ENCODE measurements at places on chromosomes 16 and 17.
A peak's percentile ranks its signal among the peaks of the same experiment; 100 is the strongest.

DNA sequence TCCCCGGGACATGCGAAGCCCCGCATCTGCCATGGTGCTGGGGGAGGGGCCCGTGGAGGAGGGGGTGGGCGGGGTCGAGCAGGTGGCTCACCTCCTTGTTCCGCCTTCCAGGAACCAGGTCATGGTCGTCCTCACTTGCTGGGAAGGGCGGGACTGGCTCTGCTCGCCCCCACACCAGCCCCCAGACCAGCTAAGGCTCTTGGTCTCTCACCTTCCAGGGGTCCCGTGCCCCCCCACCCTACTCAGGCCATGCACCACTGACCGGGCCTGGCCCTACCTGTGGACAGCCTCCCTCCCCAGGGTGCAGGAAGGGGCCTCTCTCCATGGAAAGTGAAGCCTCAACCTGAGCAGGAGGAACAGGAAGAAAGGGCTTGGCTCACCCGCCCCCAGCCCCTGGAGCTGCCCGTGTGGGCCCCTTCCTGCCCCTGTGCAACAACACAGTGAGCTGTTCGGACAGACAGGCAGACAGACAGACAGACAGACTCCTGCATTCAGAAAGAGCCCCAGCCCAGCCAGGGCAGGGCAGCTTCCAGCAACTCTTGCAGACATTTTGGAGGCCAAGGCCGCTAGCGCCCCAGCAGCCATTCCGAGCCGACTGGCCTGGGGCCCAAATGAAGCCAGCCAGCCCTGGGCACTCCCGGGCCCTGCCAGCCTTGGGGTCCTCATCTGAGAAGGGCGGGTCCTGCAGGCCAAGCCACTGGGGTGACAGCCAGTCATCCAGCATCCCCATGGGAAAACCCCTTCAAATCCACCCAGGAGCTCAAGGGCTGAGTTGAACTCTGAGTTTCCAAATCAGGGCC is 8.1 kb upstream of the KREMEN2 start:
- no peak for DNase-seq

GRCh38 chr17:72631568-72631948 is 460.9 kb downstream of the SLC39A11 start:
- DNase-seq: no peak

DNA sequence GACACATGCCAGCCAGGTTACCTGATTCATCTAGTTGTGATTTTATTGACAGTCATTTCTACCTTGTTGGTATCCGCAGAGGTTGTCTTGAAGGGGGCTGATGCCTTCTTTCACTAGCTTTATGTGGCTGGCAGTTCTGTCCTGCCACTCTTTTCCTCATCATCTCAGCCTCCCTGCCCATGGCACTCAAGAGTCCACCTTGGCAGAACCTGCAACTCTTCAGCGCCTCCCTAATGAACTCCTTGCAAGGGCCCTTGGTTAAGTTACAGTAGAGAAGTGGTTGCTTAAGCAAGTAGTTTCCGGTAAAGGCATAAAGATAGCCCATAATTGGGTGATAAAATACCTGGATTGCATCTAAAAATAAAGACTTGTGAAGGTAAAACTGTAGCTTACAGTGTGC is 489.9 kb downstream of the WWOX start:
- DNase-seq: no peak

GRCh38 chr16:52404546-52404945 is 142.4 kb downstream of the TOX3 start:
- no peak for DNase-seq

GRCh38 chr16:27204312-27204915 is 1.1 kb downstream of the KDM8 start:
- no peak for DNase-seq

- no peak for DNase-seq
Measured at GRCh38 chr17:40980596-40980995, 3.5 kb downstream of the KRT40 start.

- DNase-seq: no peak
Measured at GRCh38 chr17:41264599-41264998, 579 bp upstream of the KRTAP9-6 start.

- DNase-seq: peak; percentile 83
Measured at GRCh38 chr17:2336852-2337543, at the start of gene SGSM2. Gene SGSM2, plus strand, starts transcription at chr17:2337501. Its CDS starts 188 bp downstream, at chr17:2337689.

DNA sequence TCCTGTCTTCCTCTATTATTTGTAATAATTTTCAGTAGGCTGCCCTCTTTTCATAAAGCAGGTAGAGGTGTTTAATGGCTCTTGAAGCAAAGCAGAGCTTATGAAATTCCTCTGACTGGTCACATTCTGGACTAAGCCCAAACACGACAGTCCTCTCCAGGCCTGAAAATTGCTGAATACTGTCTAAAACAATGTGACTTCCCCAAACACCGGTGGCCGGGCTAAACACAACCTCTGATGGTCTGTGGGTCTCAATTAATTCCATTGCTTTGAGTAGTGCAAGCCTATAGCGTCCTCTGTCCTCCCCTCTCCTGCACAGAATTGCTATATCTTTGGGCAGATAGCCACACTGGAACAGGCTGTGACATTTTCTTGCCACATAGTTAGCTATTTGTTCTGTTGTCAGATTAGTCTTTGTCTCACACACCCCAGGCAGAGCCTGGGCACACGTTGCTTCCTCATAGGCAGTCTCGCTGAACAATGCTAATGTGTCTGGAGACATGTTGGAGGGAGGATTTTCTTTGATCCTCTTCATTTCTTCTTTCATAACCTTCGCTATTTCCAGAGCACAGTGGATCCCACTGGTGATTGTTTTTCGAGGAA is 10.8 kb upstream of the SLFN12L start:
- DNase-seq: no peak

DNA sequence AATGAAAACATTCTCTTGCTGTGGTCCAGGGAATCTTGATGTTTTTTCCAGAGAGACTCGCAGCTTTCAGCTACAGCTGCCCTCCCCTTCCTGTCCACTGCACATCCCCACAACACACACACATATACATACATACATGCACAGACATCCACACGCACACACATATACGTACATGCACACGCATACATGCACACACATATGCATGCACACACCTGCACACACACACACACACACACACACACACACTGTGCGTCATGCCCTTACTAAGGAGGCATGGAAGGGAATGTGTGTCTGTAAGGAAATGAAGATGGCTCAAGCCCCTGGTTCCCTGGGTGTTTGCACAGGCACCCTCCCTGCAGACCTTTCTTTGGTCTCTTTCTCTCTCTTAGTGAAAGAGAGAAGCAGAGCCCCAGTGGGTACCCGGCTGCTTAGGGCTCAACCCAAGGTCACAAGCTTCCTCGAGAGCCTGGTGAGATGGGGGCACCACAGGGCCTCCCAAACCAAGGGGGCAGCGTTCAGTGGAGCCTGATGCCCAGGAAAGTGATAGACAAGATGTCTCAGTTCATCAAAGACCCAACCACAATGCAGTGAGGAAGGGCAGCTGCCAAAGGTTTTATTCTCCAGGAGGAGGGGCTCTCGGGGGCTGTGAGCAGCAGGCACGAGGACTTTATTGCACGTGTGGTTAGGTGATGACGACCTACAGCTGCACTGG is 33.3 kb downstream of the TNFRSF13B start:
- peak; percentile 18 for DNase-seq

DNA sequence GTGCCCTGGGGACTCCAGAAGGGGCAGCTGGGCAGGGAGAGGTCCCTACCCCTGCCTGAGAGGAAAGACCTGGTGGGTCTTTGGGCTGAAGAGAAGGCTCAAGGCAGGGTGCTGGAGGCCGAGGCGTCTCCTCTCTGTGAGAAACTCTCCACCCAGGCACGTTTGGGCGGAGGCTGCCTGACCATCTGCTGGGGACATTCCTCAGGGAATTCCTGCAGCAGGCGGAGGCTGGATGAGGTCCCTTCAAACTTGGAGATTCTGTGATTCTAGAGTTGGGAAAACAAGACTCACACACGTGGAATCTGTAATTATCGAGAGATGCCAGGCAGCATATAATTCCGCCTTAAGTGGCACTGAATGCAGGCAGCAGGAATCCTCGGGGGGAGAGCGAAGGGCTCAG is 21.1 kb upstream of the PHF12 start:
- DNase-seq: no peak

GRCh38 chr17:82179412-82179811 is 33.2 kb downstream of the CCDC57 start:
- DNase-seq: no peak

DNA sequence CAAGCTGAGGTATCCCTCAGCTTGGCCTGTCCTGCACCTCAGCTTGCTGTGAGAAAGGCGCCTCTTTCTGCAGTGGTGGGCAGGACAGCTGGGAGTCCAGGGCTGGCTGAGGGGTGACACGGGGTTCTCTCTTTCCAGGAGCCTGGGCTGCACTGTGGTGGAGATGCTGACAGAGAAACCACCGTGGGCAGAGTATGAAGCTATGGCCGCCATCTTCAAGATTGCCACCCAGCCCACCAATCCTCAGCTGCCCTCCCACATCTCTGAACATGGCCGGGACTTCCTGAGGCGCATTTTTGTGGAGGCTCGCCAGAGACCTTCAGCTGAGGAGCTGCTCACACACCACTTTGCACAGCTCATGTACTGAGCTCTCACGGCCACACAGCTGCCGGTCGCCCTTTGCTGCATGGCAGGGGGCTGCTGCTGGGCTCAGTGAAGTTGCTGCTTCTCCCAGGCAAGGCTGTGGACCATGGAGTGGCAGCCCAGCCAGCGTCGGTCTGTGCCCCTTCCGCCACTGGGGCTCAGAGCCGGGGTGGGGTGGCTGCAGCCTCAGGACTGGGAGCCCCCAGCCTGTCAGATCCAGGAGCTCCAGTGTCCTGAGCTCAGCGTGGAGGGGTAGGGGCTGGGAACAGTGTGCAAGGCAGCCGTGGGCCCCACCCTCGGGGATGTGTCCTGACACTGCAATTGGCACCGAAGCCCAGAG is 6.4 kb downstream of the LIMD2 start:
- DNase-seq: no peak

Data from activated naive CD4-positive, alpha-beta T cell treated with anti-CD3 and anti-CD28 coated beads, Interleukin-2, amount 10 ng/mL, durations not matched to agents 7 days and 5 days (primary cell).